ENCODE measurements at places on chromosomes 6 and 20.

DNA sequence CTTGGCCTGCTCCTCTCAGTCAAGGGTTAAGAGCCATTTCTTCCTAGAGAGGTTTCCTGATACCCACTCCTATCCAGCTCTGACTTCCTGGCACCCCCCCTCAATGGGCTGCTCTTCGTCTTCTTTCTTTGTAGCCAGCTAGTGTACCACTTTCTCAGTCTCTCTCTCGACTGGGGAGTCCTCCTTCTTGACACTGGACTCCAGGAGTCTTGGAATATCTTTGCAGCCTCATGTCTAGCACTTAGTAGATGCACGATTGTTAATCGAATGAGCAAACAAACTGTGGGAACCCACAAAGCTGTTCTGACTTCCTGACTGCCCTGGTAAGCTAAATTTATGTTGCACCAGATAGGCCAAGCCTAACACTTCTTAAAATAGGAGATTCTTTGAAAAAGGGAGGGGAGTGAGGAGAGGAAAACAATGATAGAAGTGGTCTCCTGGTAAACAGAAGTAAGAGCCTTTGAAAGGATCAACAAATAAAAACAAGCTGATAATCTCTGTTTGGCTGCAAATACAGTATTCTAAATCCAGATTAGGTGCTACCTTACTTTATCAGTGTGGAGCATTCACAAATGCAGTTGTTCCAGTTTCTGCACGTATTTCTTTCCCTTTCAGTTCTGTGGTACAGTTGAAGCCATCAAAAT is 160.1 kb upstream of the CITED2 start:
- no peak for DNase-seq

GRCh38 chr6:36793913-36794712 is 45.1 kb downstream of the CPNE5 start:
- DNase-seq: no peak

DNA sequence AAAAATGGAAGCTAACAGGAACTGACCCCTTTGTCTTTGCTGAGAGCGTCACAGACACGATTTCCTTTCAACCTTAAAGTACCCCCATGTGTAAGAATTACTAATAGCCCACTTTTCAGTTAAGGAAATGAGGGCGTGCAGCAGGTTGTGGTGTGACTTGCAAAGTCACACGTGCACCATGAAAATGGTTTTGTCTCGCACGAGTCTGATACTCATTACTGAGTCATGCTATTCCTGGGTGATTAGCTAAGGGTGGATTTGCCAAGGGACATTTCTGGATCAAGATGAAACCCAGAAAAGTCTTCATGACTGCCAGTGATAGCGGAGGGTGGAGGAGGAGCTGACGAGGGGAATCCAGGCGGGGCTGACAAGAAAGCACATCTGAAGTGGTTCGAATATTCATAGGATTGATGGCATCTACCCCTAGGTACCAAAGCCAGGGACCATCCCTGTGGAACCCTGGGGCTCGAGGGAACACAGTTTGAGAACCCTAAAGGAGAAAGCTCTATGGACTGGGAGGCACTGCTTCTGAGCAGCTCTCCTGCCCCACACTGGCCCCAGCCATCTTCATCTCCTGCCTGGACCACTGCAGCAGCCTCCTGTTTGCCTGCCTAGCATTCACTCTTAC is 12.1 kb upstream of the NFATC2 start:
- no peak for DNase-seq

DNA sequence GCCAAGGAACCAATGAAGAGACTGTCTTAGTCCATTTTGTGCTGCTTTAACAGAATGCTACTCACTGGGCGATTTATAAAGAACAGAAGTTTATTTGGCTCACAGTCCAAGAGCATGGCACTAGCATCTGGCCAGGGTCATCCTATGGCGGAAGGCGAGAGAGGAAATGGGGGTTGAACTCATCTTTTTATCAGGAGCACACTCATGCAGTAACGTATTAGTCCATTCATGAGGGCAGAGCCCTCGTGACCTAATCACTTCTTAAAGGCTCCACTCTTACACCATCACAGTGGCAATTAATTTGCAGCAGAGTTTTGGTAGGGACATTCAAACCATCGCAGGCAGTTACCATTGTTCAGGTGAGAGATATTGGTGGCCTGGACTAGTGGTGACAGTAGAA is 8.5 kb downstream of the ARFGEF2 start:
- no peak for DNase-seq

GRCh38 chr6:89985751-89986493 is 91.7 kb downstream of the GJA10 start:
- DNase-seq: no peak

GRCh38 chr6:145842693-145843546 is 28.3 kb upstream of the FBXO30 start:
- DNase-seq: no peak

DNA sequence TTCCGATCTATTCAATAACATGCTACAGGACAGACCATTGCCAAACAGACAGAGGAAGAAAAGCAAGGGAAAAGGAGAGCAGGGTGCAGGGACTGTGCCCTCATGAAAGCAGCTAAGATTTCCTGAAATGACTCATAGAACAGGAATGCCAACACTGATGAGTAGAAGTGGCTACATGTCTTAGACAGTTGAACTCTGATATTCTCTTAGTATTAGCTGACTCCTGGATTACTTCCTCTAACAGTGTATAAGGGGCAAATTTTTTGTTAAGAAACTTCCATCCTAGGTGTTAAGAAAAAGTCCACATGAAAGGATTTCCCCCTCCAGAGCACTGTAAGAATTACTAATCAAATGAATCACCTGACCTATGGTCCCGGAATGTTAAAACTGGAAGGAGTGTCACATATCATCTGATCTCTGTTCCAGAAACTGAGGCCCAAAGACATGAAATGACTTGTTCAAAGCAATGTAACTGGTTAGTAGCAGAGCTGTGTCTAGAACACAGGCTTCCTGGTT is 224.9 kb downstream of the IBTK start:
- no peak for DNase-seq

GRCh38 chr6:19317431-19317986 is 519.7 kb upstream of the ID4 start:
- no peak for DNase-seq

DNA sequence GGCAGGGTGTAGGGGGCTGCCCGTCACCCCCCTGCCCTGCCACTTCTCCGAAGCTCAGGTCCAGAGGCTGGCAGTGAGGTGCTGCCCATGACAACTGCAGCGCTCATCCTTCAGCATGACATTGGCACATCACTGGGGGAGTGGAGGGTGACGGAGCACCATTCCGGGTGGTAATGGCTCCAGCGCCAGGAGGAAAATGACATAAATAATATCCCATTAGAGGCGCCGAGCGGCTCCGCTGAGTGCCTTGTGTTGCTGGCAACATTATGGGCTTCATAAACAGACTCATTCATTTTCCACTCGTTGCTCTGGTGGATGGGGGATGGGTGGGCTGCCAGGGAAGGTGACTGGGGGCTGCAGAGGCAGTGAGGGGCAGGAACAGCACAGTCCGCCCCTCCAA is 56.9 kb upstream of the CTNNBL1 start:
- DNase-seq: no peak

- DNase-seq: no peak
Measured at GRCh38 chr20:5279661-5280060, 37.1 kb downstream of the PROKR2 start.

DNA sequence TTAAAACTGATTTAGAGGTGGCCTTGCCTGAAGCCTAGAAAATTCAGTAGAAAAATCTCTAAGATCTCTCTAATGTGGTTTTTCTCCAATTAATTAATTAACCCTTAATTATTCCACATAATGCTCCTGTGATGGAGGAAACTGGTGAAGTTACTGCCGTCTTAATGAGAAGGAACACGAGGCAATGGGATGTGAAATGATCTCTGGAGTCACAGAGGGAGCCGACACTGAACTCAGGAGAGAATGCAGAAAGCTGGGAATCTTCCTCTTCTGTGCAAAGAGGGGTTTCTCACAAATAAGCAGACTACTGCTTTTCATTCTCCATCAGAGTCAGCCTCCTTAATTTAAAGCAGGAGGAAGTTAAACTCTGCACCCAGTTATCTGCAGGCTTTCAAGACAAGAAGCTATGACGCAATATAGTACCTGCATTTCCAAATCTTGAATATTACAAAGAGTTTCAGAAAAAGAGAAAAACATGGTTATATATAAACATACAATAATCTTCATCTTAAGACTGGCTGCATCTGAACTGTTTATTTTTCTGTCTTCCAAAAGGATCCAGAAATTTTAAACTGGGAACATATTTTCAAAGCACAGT is 18.1 kb upstream of the SNRPB2 start:
- DNase-seq: no peak

- DNase-seq: no peak
Measured at GRCh38 chr20:33442136-33443005, 1.2 kb downstream of the SNTA1 start.

GRCh38 chr6:33720998-33721397 is 9.5 kb upstream of the UQCC2 start:
- no peak for DNase-seq

GRCh38 chr6:105077596-105078385 is 102.0 kb downstream of the POPDC3 start:
- no peak for DNase-seq

- no peak for DNase-seq
Measured at GRCh38 chr6:157653521-157653920, 169.5 kb upstream of the SNX9 start.

DNA sequence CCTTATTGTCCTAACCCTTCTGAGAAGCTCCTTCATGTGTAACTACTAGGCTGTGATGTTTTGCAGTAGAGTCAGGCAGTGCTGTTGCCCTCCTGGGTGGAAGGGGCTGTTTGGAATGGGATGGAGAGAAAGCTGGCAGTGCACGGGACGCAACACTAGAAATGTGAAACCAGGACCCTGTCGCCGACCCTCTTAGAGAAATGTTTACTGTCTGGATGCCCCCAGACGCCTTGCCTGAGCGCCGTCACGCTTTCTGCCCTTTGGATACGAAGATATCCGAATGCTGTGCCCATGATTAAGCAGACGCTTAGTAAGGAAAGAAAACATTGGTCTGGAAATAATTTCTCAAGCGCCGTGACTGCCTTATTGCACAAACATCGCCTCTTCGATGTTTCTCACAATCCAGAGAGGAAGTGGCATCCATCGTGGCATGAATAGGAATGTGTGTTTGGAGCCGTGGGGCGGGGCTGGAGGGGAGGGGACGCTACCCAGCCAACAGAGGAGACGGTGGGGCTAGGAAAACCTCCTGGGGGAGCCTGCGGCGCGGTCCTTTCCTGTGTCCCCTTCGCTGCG is 661 bp upstream of the PPP1R14C start:
- no peak for DNase-seq

GRCh38 chr6:158009114-158009891 is 27.6 kb downstream of the SYNJ2 start:
- DNase-seq: no peak

DNA sequence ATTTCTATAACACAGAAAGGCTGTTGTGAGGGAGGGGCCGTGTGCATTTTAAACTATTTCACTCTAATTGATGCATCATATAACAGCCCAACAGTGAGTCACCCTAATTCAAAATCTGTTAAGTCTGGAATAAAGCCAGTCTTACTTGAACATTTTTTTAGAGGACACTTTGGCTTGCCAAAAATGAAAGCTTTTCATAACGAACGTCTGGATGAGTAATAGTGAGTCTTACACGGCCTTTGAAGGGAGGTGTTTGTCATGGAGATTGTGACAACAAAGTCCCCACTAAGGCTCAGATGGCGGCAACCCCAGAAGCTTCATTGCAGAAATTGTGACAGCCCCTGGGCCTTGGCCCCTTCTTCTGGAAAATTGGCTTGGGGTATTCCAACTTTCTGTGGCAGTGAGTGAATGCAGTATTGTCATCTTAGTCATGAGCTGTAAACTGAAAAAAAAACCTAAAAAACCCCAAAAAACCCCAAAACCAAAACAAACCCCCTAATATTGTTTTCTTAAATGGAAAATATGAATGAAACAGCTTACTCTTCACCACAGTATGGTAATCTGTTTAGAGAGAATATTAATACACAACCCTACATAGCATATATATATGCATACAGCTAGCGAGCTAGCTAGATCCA is 92.6 kb upstream of the CLDN20 start:
- no peak for DNase-seq

- no peak for DNase-seq
Measured at GRCh38 chr6:7559651-7560385, 18.3 kb downstream of the DSP start.

DNA sequence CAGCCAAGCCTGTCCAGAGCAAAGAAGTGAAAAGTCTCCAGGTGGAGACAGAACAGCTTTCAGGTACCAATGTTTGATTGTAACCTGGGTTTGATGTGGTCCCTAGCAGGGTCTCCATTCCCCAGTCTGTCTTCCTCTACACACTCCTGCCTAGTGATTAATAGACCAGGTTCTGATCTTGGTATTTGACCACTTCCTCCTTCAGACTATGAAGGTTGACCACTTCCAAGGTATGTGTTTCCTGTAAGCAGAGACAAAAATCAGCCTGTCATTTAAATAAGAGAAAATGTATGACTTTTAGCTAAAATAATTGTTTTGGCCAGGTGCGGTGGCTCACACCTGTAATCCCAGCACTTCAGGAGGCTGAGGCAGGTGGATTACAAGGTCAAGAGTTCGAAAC is 41.8 kb upstream of the TOP1 start:
- DNase-seq: no peak

DNA sequence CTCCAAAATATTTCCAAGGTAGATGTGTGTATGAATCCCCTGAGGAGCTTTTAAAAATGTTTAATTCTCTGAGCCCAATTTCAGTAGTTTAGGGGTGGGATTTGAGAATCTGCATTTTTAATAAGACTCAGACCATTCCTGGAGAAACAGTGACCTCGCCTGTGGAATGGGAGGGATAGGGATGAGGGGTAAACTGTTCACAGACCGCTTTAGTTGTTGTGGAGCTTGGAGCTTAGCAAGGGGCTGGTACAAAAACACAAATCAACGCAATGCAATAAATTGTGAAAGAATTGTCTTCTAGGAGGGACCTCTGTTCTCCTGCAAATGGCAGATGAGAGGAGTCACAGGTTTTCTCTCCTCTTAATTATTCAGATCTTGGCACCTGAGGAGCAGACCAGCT is 239.3 kb upstream of the SULF2 start:
- DNase-seq: no peak

DNA sequence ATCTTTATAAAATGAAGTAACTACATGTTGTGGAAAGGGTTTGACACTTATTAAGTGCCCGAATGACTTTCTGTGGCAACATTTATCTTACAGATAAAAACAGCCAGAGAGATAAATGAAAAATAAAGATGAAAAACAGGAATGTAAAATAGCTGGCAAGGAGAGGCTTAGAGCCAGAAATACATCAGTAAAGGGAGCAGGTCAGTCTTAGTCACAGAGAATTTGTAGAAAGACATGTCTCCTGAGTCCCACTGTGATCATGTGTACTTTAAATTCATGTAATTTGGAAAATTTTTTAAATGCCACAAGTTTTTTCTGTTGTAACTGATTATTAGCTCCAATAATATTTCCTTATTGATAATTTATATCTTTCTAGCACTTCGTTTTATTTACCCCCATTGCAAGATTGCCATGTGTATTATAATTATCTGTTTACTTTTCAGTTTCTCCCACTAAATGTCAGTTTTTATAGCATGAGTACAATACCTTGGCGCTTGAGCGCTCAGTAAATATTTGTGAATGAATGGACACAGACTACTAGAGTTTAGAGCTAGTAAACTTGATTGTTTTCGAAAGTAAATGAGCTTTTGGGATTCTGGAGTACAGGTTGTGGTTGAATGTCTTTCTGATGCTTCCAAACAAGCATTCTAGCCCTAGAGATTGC is 15.2 kb downstream of the TAB2 start:
- DNase-seq: no peak

- no peak for DNase-seq
Measured at GRCh38 chr6:89410231-89410761, 1.8 kb downstream of the RRAGD start.
